ENCODE measurements at places on chromosomes 2 and 18. TPM values are rescaled to one million over a fixed set of nuclear protein-coding genes. Genes with fewer than 3 reads are reported as not detected.

Gene NEU2
- not detected for total RNA-seq

Gene HOXD3
- not detected for total RNA-seq

Gene SERPINB3
- not detected for total RNA-seq

Gene TCF7L1
- total RNA-seq: not detected

Gene PLGLB1
- total RNA-seq: 3.6 TPM

Gene SIX2
- not detected for total RNA-seq

Gene GPR155
- total RNA-seq: 1.9 TPM

Gene GRB14
- total RNA-seq: not detected

Gene TRIM43
- not detected for total RNA-seq

Gene GKN2
- total RNA-seq: not detected

DNA sequence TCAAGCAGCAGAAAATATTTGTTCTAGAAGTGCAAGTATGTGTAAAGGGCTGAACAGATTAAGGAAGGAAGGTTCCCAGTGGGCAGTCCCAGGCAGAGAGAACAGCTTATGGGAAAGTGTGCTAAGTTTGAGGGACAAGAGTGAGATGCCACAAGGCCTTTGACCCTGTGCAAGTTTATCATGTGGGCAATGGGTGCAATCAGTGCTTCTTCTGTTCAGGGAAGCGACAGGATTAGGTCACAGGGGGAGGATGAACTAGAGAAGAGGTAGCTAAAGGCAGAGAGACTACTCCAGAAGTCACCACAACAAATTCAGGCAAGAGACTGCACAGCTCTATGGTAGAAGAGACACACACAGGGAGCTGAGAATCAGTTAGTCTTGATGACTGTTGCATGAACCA is 44.3 kb downstream of the LPIN2 start:
- DNase-seq: no peak

GRCh38 chr18:49731421-49731841 is 81.9 kb downstream of the ACAA2 start:
- no peak for DNase-seq

- no peak for DNase-seq
Measured at GRCh38 chr2:24855726-24856125, 62.5 kb downstream of the CENPO start.

DNA sequence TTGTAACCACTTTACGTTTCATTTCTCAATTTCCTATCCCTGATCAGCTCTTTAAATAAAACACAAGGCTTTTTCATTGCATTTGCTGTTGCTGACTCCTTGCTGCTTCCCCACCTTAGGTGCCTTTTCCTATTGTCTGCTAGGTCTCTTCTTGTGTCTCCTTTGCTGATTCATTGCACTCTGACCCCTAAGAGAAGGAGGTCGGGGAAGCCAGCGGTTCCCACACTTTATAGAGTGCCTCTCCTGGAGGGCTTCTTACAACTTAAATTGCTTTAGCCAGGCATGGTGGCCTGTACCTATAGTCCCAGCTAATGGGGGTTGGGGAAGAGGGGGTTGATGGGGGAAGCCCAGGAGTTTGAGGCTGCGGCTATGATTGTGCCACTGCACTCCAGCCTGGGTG is 495.0 kb downstream of the DLGAP1 start:
- no peak for DNase-seq

- DNase-seq: no peak
Measured at GRCh38 chr18:49487711-49488310, 777 bp upstream of the C18orf32 start.

GRCh38 chr2:88808652-88809051 is 117.2 kb downstream of the RPIA start:
- DNase-seq: no peak

- no peak for DNase-seq
Measured at GRCh38 chr2:65939687-65940086, 495.2 kb upstream of the MEIS1 start.

DNA sequence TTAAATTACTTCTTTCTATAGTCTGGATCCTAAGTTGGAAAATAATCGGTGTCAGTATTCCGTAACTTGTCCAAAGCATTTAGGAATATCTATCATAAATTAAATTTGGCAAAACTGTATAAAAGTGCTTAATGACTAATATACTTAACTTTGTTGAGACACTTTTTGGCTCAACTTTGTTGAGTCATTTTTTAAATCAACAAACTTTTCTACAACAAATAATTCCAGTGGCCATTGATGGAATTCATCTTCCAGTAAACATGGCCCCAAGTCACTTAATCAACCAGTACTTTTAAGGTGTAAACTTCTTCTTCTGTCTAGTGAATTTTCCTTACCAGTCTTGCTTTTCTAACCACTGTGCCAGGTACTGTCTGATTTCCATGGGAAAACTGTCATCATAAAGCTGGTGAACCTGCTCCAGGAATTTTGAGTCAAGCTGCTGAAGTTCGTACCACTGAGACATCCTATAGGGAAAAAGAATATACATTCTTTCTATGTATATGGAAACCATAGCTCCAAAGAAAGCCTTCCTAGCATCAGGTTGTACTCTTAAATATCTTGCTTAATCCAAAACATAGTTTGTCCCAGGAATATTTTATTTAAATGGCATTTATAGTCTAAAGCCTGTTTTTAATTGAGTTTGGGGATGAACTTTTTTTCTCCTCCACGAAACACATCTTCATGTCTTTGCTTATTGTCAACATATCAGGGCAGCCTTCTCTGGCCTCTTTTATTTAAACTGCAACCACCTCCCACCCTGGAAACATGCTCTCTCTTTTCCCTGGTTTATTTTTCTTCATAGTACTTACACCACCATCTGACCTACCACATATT is 4.2 kb downstream of the STAT1 start:
- DNase-seq: no peak

DNA sequence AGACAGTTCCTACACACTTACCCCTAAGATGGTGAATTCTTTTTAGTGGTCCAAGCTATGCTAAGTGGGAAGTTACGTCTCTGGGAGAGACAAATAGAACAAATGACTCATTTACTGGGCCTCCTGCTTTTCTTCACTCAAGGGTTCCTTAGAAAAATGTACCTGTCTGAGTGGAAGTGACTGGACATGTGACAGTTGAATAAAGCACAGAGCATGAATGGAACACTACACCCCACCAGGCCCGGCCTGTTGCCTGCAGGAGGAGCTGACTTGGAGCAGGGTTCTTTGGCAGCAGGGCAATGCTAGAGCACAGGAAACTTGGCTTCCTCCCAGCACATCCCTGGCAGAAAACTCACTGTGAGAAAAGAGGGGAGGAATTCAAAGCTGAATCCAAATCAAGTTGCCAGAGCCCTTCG is 451.0 kb upstream of the SETBP1 start:
- DNase-seq: no peak

DNA sequence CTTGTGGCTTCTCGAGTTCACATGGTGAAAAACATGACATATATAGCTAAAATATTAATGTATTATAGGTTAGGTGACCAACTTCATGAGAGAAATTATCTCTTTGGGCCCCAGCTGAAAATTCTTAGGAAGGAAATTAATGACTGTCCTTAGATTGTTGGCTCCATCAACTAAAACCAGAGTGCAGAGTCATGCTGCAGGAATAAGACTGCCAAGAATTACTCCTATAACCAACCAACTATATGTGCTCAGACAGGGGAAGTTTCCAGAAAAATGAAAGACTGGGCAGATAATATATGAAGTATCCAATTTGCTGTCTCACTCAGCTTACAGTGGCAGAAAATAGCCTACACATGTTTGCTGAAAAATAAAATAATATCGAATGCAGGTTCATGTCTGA is 71.0 kb upstream of the TMEFF2 start:
- no peak for DNase-seq

GRCh38 chr18:48136051-48136826 is 205.8 kb upstream of the SMAD2 start:
- no peak for DNase-seq

GRCh38 chr2:239756031-239756789 is 268.9 kb downstream of the NDUFA10 start:
- DNase-seq: no peak

GRCh38 chr2:95082477-95082876 is 39.1 kb downstream of the MRPS5 start:
- DNase-seq: no peak

GRCh38 chr2:114421781-114422180 is 20.7 kb upstream of the DPP10 start:
- no peak for DNase-seq

- DNase-seq: no peak
Measured at GRCh38 chr2:118319271-118319684, 231.0 kb downstream of the INSIG2 start.

DNA sequence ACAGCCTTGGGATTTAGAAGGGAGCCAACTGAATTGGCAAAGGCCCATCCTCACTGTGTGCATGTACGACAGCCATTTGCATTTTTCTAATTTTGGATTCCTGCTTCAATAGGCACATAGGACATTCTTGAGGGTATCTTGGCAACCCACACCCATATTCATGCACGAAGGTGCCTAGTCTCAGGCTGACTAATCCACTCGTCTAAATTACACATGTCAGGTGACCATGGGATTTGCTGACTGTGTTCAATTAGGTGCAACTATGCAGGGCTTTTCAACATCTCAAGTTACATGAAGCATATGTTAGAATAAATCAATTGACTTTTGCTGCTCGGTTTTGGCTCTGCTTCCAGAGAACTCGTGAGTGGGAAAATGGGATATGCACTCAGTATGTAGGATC is 249.7 kb downstream of the SP3 start:
- DNase-seq: no peak

DNA sequence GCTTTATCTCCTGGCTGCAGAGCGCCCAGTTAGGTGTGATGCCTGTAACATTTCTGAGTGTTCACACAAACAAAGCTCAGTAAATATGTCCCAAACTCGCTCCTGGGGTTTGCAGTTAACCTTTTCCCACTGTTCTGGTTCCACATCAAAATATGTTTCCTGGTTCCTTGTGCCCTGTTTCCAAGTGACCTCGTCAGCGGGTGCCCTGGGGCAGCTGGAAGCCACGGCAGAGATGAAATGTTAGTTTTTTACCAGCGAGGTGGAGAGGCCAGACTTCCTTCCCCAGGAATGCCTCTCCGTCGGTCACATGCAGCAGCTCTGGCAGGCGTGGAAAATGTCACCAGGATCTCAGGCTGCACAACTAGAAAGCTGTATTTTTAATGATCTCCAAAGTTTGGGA is 18.2 kb downstream of the NFATC1 start:
- DNase-seq: no peak

DNA sequence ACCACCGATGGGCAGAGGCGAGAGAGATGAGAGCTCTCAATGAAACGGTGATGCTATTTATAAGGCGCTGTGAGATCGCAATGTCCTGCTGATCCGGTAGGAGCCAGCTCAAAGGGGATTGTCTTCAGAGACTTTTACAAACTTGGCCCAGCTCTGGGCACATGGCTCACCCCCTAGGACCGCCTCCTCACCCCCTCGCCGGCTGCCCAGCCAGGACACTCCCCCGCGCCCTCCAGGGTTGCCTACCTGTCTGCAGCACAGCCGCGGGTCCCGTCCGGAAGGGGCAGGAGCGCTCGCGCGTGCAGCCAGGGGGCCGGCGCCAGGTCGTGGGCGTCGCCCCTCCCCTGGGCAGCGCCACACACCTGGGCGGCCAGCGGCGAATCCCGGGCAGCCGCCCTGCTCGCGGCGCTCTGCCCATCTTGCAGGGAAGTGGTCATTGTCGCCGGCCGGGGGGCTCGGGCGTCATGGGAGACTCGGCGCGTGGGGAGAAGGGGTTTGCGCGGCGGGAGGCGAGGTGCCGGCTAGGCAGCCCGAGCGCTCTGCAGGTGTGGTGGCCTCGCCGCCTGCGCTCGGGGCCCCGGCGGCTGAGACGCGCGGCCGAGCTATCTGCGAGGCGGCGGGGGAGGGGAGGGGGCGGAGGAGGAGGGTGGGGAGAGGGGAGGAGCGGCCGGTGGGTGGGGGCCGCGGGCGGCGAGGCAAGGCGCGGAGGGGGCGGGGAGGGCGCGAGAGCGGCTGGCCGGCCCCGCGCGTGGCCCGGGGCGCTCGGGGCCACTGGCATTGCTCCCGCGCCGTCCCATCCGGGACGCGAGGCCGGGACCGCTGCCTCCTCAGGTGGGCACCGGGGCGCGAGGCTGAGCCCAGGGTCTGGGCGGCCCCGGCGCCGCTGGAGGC is at the start of gene GRB14:
GRB14 (minus strand) TSS at position 610 of the 891 bp plus-strand sequence; CDS start at position 437, 173 bp downstream.
- no peak for DNase-seq

- no peak for DNase-seq
Measured at GRCh38 chr2:11022591-11023273, 111.0 kb downstream of the KCNF1 start.

DNA sequence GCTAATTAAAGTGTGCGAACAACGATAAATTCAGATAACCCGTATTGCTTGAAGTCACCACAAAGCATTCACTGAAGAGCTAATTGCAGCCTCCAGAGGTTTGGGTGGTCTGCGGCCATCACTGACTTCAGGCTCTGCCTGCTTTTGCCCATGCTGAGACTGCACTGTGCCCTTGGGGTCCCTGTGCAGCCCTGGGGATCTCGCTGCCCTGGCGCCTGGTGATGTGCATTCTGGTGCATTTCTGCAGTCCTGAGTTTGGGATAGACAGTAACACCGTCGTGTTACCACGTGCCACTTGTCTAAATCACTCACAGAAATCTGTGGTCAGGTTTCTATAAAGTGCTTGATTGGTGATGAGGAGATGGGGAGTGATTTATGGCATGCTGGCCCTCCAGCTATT is 27.6 kb downstream of the LDLRAD4 start:
- no peak for DNase-seq

DNA sequence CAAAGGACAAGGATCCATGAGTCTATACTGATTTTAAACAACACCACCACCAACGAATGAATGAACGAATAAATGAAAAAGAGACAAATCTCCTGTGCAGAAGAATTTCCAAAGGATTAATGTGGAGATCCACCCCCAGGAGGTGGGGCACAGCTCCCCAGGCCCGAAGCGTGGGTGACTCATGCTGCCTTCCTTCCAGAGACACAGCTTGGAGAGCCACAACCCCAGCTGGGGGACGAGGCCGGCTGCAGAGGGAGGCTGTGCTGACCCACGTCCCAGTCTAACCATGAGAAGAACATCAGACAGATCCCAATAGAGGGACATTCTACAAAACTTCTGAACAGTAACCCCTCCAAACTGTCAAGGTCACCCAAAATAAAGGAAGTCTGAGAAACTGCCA is 557.3 kb upstream of the SALL3 start:
- DNase-seq: no peak

DNA sequence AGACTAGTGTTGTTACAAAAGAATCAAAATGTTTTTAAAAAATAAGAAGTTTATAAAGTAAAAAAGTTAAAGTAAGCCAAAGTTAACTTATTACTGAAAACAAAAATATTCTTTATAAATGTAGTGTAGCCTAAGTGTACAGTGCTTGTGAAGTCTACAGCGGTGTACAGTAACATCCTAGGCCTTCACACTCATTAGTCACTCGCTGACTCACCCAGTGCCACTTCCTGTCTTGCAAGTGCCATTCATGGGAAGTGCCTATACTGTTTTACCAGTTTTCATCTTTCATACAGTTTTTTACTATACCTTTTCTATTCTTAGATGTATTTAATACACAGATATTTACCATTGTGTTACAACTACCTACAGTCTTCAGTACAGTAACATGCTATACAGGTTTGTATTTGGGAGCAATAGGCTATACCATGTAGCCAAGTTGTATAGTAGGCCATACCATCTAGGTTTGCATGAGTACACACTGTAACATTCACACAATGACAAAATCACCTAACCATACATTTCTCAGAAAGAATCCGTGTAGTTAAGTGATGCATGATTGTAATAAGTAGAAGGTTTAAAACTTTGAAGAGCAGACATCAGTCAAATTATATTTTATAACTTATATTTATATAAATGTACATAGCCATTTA is 13.4 kb downstream of the SERPINB7 start:
- DNase-seq: no peak

Data from OCI-LY7 (cell line).